Activated T-cell treated with anti-CD3 and anti-CD28 coated beads, Interleukin-2, amount 50 U/mL, for 4 hours (primary cell): ENCODE measurements at places on chromosomes 1 and 21.

- no peak for DNase-seq
These were observed 133.7 kb downstream of the PTPN14 start for GRCh38 chr1:214417545-214418210.

- peak; percentile 4 for DNase-seq
These were observed 770 bp downstream of the NTNG1 start for GRCh38 chr1:107141491-107142126.

GRCh38 chr1:154839691-154840090, 30.4 kb downstream of the KCNN3 start:
- no peak for DNase-seq

DNA sequence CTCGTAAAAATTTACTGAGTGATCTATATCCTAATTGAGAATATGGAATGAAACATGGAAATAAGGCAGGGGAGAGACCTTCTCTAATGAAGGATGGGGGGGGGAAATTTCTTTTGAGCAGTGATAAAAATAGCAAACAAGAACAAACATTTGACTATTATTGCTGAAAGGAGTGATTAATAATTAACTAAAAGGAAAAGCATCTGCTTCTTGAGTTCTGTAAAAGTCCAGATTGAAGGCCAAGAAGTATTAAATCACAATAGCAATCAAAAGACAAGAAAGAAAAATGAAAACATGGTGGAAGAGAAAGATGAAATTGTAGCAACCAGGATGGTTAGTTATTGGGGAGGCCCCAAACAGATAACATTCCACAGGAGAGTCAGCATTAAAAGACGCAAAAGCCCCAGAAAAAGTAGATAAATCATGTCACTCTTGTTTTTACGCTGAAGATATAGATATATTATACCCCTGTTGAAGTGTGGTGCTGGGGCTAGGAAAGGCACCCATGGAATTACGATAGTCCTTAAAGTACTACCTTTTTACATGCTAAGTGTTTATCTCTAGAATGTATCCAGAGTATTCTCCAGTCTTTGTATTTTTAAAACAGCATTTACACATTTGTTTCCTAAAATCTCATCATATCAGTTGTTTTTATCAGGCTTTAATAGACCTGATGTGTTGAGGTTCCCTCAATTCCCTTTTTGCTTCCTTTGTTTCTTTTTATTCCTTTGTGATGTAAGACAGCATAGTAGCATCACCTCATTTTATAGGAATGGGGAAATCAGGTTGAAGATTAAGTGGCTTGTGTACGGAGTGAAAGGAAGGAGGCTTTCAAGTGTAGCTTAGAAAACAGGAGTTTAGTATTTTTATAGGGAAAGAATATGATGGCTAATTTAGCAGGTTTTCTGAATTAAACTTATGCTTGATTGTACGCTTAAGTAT, 28.9 kb downstream of the DISP1 start:
- DNase-seq, result no peak

- no peak for DNase-seq
These were observed 17.0 kb upstream of the OLFML2B start for GRCh38 chr1:162040657-162041056.

- DNase-seq, result no peak
These were observed 36.7 kb downstream of the PARP1 start for GRCh38 chr1:226371027-226371694.

DNA sequence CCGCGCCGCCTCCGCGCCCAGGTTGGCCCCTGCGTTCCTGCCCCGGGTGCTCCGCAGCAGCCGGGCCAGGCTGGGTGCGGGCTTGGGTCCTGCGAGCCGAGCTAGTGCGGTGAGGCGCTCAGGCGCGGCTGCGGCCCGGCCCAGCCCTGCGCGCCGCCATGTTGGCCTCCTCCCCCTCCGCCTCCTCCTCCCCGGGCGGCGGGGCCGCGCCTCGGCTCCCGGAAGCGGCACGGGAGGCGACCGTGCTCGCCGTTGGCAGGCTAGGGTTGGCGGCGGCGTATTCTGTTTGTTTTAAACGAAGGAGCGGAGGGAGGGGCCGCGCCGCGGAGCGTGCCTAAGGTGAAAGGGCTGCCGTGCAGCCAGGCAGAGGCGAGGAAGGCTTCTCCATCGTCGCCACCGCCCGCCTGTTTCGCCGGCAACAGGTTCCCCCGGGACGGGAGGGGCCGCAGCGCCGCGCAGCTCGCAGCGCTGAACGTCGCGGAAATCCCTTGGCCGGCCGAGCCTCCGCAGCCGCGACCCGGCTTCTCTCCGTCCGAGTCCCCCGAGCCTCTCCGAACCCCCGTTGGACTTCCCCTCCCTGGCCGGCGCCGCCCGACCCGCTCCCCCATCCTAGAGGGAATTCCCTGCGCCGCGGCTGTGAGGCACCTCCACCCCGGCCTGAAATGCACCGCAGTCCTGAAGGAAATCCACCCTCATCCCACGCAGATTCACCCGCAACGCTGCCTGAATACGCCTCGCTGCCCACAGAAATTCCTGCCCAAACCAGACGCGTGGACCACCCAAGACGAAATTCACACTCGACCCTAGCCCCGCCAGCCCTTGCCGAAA, at the start of gene USP24:
USP24 (minus strand) TSS at position 171 of the 828 bp plus-strand sequence. CDS start 251 bp downstream, outside the sequence.
- peak; percentile 75 for DNase-seq

DNA sequence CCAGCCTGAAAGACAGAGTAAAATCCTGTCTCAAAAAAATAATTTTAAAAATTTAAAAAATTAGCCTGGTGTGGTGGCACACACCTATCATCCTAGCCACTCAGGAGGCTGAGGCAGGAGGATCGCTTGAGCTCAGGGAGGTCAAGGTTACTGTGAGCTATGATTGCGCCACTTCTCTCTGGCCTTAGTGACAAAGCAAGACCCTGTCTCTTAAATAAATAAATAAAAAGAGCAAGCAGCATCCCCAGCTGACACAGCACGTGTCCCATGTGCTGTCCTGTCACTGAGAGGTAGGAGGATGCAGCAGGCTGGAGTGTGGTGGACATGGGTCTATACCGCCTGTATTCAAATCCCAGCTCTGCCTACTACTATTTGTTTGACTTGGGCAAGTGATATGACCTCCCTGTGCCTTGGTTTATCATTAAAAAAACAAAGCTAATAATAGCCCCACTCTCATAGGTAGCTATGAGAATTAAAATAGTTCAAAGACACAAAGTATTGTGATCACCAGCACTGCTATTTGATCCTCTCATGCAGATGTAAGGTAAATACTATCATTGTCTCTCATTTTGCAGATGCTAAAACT, 22.2 kb upstream of the ECE1 start:
- DNase-seq, result no peak

DNA sequence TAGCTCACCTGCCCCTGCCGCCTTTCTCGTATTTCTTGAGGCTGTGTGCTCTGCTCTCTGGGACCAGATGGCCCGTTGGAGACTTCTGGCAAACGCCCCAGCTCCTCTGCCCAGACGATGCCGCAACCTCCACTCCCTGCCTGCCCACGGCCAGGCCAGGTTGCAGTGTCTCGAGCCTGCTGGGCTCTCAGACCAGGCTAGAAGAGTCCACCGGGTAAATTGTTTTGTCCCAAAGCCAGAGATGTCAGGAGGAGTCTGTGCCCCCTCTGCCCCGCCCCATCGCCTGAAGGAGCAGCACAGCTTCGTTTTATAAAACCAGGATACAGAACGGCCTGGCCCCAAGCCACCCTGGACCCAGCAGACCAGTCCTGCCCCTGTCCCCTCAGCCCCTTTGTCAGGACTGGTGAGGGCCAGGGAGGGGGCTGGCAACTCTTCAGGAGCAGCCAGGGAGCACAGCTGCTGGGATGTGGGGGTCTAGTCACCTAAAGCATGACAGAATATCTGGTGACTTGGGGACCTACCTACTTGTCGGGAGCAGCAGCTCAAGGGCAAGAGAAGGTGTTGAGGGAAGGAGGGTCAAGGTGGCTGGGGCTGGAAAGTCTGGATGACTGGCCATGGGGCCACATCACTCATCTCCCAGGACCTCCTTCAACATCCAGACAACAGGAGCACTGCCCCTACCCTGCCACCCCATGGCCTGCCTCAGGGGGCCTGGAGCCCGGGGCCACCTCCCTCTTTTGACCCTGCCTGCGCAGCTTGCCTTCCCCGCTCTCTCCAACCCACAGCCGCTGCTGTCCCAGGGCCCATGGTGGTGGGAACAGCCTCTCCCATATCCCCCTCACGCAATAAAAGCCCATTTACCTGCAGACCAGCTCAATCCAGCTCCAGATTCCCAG, 33.9 kb upstream of the LBR start:
- DNase-seq, result no peak

DNA sequence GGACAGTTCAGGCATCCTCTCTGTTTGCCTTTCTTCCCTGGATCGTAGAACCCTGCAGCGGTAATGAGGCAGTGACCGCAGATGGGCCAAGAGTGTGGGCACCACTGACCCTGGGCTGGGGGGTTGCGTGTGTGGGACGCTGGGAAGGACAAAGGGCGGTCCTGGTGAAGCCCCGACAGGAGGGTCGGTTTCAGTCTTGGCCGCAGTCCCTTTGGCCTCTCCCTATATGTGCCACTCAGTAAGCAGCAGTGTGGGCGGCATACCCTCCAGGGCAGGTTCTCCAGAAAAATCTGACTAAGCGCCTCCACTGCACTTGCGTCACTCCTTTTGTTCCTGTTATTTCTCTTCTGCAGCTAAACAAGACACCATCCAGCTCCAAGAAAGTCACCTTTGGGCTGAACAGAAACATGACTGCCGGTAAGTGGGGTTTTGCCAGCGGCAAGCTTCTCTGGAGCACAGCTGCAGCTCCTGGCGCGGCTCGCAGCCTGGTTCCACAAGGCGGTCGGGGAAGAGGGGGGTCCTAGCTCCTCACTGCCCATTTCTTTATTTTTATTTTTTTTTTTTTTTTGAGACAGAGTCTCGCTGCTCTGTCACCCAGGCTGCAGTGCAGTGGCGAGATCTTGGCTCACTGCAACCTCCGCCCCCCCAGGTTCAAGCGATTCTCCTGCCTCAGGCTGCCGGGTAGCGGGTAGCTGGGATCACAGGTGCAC, 27.7 kb upstream of the PDXK start:
- DNase-seq, result no peak

GRCh38 chr1:172902861-172903381, 147.8 kb downstream of the TNFSF18 start:
- DNase-seq, result no peak

- no peak for DNase-seq
These were observed 163.2 kb upstream of the COL6A1 start for GRCh38 chr21:45818276-45818903.

DNA sequence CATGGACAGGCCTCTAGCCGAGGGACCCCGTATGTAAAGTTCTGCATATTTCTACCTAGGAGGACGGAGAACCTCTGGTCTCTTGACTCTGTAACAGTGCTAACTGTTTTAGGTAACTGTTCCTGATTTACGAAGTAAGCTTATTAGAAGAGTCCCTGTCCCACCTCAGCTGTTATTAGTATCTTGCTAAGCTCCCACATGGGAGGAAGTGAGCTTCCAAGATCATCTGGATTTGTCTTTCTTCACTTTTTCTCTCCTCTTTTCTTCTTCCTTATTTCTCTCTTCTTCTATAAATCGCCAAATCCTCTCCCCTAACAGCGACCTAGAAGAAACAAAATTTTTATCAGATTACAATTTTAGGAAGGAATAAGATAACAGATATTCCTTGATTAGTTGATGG, 4.4 kb downstream of the CD53 start:
- DNase-seq, result no peak

- no peak for DNase-seq
These were observed 22.0 kb downstream of the UBE2G2 start for GRCh38 chr21:44779417-44780136.

DNA sequence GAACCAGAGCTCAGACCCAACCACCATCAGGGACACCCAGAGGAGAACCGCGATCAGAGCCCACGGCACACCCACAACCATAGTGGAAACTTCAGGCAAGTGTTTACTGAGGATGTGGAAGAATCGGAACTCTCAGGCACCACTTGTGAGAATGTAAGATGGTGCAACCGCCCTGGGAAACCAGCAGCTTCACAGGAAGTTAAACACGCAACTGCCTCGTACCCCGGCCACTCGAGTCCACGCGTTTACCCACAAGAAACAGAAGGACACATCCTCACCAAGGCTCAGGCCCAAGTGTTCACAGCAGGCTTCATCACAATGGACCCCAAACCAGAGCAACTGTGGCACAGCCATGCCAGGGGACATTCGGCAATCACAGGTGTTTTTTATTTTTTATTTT, 51.4 kb upstream of the COL6A2 start:
- DNase-seq, result no peak

DNA sequence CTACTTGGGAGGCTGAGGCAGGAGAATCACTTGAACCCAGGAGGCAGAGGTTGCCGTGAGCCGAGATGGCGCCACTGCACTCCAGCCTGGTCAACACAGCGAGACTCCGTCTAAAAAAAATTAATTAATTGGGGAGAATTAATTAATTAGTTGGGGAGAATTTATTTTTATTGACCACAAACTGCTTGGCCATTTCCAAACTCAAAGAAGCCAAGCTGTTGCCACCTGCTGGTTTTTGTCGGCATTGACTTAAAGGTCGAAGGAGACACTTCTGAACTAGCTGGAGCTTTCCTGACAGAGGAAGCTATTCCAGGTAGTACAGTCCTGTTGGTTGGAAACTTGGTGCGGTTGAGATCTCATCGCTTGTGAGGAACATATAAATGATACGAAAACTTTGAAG, 13.1 kb downstream of the MAP1LC3C start:
- DNase-seq, result no peak

GRCh38 chr1:152697701-152698600, at the start of gene LCE2A:
Gene LCE2A (plus strand): TSS chr1:152698345. CDS start chr1:152698902, 557 bp downstream.
- DNase-seq, result no peak

GRCh38 chr1:21260405-21261125, 29.7 kb downstream of the ECE1 start:
- no peak for DNase-seq

DNA sequence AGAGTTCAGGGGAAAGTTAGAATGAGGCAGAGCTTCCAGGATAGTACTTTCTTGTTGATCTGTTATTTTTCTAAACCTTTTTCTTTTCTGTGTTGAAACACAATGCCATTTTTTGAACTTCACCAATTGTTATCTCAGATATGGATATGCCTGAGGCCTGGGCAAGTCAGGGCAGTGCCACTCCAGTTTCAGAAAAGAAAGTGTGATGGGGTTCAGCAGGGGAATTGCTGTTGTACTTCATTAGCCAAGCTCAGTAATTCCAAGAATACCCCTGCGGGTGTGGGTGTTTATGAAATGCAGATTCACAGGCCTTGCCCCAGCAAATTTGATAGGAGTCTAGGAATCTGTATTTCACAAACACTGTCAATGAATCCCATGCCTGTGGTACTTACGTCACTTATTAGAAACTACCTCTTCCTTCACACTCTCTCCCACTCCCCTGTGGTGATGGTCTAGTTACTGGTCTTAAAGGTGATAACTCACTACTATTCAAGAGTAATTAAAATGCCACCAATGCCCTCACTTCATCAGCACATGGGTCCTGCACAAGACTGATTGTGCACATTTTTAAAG, 142.3 kb downstream of the PBX1 start:
- DNase-seq, result no peak

GRCh38 chr1:231691618-231692259, 65.1 kb downstream of the DISC1 start:
- DNase-seq, result no peak

DNA sequence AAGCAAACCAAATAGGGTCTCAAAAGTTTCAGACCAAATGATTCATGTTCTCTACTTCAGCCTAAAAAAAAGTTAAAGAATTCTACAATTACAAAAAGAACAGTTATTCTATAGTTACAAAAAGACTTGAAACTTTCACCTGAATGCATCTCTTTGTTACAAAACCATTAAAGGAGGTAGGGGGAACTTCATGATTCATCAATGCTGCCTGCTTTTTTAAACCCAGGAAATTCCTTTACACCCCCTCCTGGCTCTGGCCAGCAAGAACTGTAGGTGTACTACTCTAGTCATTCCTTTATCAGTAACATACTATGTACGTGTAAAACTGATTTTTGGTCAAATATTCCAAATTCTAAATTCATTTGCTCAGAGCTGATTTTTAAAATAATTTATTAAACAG, 5.0 kb downstream of the FAF1 start:
- DNase-seq, result no peak

GRCh38 chr1:86200901-86201300, 44.3 kb upstream of the COL24A1 start:
- no peak for DNase-seq
